Femur (tissue), 1 donor: ENCODE measurements at places on chromosomes 2 and 18.

DNA sequence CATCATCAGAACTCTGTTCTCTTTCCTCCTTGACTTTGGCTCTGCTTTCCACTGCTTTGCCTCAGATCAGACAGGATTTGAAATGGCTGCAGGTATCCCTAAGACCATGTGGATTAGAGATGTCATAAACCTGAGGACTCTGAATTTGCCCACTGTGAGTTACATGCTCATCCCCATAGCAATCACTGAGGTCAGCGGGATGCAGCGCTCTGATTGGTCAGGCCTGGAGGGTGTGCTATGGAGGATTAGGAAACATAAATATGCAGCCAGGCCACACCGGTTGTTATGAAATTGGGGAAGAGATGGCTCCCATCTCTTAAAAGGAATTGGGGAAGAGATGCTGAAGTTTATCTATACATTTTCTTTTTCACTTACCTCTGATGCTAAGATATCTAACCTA is 73.7 kb upstream of the DNAJC10 start:
- peak; percentile 41 for DNase-seq

DNA sequence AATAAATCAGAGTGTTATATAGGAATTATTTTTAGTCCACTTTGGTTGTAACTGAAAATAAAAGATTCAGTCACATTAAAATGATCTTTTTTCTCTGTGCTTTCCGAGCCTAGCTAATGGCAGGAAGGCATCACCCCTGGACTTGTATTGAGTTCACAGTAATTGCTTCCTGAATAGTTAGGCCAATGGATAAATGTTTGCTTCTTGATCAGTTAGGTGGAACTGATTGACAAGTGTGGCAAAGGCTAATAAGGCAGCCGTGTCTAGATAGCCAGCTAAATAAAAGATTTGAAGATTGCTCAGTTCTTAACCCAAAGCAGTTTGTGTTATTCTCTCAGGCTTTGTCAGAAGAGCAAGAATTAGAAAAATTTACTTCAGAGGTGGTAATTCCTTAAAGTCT is 20.8 kb downstream of the FAM171B start:
- DNase-seq, result no peak

- DNase-seq, result peak; percentile 87
These were observed 172.6 kb downstream of the TCF4 start for GRCh38 chr18:55415258-55415871.

DNA sequence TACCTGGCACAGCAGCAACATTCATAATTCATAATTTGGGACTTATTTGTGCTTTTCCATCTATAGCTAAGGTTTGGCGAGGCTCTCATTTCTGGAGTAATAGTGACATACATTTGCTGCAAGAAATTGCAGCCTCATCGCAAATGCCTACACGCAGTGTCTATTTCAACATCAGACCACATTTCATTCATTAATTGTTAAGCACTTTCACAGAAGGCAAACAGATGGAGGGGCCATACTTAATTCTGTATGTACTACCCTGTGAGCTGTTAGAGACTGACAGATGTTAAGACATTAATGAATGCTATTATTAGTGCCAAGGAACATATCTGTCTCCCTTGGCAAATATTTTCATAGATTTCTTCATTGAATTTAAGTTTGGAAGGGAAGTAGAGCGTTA is 125.7 kb downstream of the UXS1 start:
- DNase-seq, result no peak

DNA sequence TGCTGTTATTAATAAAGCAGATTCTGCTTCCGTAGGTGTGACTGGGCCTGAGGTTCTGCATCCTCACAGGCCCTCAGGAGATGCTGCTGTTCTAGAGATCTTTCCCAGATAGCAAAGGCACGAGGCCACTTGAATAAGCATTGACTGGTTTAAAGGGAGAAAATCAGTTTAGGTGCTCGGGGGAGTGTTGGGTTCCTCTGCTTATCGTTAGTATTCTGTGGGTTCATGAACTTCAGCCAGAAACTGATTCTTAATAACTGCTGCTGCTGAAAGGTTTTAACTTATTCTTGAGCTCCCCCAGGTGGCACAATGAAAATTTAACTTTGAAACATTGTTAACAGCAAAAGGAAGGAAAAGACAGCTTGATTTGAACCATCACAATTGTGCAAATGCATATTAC is 56.9 kb downstream of the ITGA6 start:
- no peak for DNase-seq

DNA sequence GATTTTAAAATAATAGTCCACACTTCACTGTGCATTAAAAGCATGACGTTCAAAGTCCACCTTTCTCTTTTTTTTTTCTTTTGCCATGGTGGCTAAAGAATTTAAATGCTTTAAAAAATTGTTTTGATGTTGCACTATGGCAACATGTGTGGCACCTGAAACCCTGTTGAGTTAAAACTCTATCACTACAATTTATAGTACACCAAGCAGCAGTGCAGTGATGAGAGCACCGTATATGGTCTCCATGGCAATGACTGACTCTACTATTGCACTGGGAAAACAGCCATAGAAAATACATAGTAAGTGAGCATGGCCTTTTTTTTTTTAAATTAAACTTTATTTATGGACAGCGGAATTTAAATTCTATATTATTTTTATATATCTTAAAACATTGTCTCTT is 298.8 kb downstream of the FIGN start:
- DNase-seq, result no peak

- DNase-seq, result no peak
These were observed 303.9 kb downstream of the LRATD1 start for GRCh38 chr2:14936426-14936825.

DNA sequence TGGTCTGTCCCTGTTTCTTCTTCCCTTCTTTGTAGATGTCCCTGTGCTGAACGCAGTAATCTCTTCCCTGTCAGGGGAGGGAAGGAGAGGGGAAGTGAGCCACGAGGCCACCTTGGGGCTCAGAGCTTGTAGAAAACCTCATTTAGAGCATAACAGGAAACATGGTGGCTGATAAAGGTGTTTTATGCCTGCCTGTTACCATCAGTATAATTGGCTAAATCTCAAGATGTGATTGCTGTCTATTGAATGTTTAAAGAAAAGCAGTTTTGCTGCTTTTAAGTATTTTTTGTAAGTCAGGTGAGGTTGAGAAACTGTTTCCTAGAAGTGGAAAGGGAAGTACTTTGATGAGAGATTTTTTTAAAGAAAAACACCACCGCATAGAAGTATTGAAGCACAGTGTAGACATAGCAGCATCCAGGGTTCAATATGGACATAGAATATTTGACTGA is 59.7 kb upstream of the PDK1 start:
- no peak for DNase-seq

GRCh38 chr2:233064530-233065199 is 4.5 kb downstream of the INPP5D start:
- DNase-seq, result no peak

DNA sequence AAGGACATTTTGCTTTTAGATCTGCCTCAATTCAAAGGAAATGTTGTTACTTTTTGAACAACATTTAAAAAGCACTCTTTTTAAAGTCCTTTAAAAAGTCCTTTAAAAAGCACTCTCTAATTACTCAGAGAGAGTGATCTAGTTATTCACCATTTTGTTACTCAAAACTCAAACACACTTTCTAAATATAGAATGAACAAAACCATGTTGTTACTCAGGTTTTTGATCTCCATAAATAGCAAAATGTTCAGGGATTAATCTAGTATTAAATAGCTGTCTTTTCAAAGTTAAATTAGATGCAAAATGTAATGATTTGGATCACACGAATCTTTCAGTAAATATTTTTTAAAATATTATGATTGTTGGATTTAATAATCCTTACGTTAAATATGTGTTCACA is 143.5 kb upstream of the BOD1L2 start:
- no peak for DNase-seq

DNA sequence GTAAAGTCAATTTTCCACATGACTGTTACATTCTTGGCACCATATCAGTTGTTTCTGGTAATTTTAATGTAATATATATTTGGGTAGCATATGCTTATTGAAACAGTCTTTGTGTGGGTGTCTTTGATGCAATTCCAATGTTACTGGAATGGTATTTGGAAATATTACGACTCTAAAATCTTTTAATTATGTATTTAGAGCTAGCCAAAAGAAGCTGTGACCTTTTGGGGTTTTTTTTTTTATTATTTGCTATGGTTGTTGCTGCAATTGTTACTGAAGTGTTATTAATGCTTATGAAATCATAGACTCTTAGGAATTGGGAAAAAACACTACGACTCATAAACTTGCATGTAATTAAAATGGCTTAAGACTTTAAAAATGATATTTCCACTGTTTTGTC is 95.9 kb downstream of the AOX1 start:
- no peak for DNase-seq

DNA sequence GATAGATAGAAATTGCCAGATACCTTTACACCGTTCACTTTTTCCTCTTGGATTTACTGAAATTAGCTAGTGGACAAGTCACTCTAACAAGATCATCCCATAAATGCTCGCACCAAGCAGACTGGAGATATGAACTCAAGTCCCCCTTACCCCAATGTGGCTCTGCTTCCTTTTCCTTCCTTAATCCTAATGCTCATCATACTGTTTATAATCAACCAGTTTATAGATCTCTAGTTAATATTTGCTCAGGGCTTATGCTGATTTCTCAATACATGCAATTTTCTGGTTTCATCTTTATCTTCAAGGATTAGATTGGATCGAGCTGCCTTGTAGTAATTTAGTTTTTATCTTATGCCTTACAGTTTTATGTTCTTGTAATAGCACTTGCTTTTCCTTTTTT is 318.3 kb upstream of the KLHL29 start:
- no peak for DNase-seq

- DNase-seq, result no peak
These were observed 45.6 kb downstream of the RNU4ATAC start for GRCh38 chr2:121576263-121576662.

DNA sequence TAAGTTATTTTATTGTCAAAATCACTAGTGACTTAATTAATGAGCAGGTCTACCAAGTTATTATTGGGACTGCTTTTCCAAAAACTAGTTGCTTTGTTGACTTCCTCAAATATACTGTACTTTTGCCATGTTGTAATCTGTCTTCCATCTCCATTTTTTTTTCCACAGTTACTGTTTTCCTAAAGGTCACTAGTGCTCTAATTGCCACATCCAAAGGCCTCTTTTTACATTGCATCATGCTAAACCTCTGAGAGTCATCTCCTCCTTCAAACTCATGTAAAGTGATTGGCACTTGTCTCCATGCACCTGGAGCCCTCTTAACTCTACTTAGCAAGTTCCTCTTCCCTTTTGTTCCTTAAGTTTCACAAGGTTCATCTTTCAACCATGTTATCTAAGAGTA is 11.8 kb downstream of the PMAIP1 start:
- DNase-seq, result no peak

- no peak for DNase-seq
These were observed 126.5 kb downstream of the GPR39 start for GRCh38 chr2:132542953-132543569.

DNA sequence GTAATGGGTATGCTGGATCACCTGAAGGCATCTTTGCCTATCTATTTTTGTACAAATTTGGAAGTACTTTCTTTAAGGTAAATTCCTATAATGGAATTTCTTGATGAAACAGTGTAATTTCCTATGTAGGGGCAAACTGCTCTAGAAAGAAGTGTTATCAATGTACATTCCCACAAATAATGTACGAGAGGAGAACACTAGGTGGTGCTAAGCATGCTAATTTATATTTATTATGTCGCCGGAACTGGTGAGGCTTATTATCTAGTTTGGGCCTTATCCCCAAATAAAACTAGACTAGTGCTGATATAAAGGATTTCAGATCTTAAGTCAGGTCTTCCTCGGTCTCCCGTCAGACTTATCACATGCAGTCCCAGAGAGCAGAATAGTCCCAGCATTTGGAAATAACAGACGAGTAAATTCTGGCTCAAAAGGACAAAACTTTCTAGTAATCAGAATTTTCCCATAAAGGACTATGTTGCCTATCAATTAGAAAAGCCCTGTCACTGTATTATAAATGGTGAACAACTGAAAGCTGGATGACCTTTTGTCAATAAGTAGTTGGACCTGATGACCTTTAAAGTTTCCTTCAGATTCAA is 86.9 kb upstream of the RBBP8 start:
- no peak for DNase-seq

GRCh38 chr2:12002215-12002614 is 255.8 kb downstream of the LPIN1 start:
- no peak for DNase-seq
